NCI-H1048 (cell line): ENCODE measurements at places on chromosomes 16 and 17.

- DNase-seq, result no peak
Measured at GRCh38 chr16:10663146-10663545, 31.6 kb downstream of the TEKT5 start.

DNA sequence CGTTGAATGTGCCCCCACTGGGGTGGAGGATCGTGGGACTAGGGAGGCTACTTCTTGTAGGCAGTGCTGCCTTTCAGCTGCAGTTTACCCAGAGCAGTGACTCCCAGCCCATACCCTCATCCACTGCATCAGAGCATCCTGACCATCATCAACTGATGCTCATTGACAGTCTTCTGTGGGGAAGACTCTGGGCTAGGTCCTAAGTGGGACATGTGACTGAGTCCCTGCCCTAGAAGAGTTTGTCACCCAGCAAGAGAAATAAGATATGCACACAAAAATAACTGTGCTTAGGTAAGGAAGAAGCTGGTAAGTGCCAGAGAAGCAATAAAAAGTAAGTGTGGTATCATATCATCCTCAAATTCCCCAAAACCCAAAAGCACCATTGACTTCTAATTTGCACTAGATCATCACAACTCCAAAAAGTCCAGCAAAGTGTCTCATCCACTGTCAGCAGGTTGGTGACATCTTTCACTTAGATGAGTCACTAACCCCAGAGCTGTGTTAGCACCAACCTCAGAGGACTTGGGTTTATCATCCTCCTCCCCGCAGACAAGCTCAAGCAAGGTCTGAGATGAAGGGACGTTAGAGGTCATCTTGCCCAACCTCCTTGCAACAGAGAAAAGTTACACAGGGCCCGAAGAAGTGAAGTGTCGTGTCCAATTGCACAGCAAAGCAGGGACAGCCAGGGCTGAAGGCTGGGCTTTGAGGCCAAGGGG lies 99.0 kb downstream of the CCDC182 start:
- no peak for DNase-seq

- DNase-seq, result no peak
Measured at GRCh38 chr16:77849646-77850258, 61.4 kb downstream of the VAT1L start.

DNA sequence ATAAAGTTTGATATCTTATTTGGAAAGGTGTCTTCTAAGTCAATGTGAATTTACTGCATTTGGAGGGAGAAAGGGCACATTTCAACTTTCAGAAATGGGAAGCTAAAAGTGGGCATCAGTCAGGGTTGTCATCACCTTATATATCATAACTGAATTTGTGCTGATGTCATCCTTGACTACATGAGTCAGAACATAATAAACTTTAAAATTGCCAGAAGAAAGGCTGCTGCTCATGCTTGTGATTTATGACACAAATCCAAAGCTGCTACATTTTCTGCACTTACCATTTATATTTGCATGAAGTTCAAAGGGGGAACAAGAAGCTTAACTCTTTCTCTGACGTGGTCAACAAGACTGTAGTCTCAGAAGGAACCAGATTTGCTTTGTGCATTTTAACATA lies 196.6 kb downstream of the UTP18 start:
- DNase-seq, result no peak

DNA sequence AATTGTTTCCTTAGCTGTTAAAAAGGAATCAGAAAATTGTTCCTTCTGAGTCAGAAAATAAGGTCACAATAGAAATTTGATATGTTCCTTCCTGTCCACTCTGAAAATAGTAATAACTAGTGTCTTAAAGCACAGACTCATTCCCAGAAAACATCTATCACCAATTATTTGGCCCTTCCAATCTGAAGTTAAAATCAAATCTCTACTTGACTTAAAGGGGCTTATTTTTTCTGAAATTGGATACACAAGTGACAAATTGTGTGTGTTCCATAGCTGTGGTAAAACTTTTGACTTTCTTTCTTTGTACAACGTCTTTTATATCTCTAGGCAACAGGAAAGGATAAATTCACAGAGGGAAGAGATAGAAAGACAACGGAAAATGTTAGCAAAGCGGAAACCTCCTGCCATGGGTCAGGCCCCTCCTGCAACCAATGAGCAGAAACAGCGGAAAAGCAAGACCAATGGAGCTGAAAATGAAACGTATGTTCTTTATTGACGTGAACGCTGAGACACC lies 54.5 kb upstream of the MRC2 start:
- no peak for DNase-seq
